ENCODE measurements at places on chromosomes 11 and 22.
A peak's percentile ranks its signal among the peaks of the same experiment; 100 is the strongest.

- DNase-seq: peak; percentile 93
These were observed 33.8 kb upstream of the PPARA start for GRCh38 chr22:46116491-46116958.

GRCh38 chr22:40043081-40043480 lies 48.3 kb downstream of the FAM83F start:
- no peak for DNase-seq

DNA sequence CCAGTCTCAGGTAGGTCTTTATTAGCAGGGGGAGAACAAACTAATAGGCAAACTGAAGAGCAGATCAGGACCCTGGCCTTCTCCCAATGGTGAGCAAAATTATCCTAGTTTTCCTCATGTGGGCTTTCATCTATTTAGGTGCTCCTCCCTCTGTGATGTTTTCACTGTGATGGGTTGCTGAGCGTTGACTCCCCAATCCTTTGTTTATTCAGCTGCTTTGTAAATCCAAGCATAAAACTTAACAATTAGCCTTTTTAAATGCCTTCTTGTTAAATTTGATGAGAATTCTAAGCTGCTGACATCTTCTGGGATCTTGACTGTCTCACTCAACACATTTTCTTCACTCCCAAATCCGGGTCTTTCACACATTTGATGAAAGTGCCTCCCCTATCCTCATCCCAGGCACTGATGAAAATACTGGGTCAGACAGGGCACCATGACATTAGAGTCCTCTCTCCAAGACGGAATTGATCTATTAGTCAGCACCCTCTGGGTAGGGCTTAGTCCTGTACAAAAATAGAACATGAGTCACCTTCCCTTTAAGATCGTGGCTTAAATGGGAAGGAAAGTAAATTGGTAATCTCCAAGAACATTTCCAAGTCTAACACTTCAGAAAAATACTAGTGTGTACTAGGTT lies 199.3 kb upstream of the ISX start:
- DNase-seq: no peak

- DNase-seq: no peak
These were observed 357.7 kb downstream of the BUD13 start for GRCh38 chr11:116415095-116415494.

- DNase-seq: no peak
These were observed 16.9 kb downstream of the TUB start for GRCh38 chr11:8097926-8098325.

- DNase-seq: no peak
These were observed 12.9 kb upstream of the EHD1 start for GRCh38 chr11:64891215-64891848.

GRCh38 chr11:35721651-35722282 lies 59.2 kb downstream of the TRIM44 start:
- DNase-seq: peak; percentile 35

- no peak for DNase-seq
These were observed 907.4 kb upstream of the RAG2 start for GRCh38 chr11:37505406-37505805.

GRCh38 chr22:24099666-24100065 lies 81.6 kb upstream of the SUSD2 start:
- DNase-seq: no peak

DNA sequence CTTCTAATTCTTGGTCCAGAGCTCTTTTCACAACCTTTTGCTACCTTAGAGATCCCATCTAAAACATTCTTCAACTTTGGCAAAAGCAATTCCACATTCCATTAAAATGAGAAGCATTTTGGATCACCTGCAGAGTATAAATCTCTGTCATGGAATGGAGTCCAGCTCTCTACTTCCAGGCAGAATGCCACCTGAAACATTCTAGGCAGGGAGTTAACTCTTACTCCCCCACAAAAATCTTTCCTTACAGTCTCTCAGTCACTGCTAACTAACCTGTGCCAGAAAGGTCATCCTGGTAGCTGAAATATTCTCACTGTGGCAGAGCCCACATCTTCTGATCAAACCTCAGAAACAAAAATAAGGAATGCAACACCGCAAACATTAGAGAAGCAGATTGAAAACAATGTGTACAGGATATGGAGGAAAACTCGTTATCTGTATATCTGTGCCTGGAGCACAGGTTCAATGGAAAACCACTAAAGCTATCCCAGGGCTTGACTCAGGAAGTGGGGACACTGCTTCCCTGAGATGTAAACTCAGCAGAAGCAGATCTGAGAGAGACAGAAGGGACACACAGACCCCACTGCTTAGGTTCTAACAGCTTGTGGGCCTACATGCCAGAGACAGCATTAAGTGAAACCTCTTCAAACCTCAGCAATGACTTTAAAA lies 78.9 kb downstream of the KCNC1 start:
- DNase-seq: no peak

DNA sequence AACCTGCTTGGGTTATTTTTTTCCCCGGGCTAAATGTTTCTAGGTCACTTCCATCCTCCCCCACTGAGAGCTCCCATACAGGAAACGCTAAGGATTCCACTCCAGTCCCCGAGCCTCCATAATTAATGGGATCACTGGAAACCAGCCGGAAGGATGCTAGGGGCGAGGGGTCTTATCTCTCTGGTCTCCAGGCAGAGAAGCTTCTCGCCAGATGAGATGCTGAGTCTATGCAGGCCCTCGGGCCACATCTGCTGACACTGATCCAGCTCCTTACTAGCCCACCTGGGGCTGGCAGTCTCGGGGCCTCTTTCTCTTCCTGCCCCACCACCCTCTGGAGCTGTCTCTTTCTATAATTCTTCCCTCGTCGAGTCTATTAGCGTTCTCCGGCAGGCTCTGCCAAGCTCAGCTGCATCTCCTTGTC lies 125.9 kb upstream of the SYT13 start:
- peak; percentile 15 for DNase-seq

DNA sequence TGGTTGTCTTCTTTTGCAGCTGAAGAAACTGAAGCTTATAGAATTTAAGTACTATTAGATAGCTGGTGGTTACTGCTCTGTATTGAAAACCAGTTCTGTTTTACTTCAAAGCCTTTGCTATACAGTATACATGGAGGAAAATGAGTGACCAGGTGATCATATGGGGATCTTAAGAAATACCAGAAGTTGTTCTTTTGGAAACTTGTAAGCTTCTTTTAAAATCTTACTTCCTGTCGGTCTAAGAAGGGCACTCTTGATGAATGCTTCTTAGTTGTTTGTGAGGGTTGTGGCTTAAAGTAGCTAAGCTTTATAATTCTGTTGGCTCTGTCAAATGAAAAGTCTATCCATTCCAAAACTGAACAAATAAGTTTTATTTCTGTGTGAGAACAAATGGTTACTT lies 55.2 kb downstream of the PDE3B start:
- DNase-seq: no peak

DNA sequence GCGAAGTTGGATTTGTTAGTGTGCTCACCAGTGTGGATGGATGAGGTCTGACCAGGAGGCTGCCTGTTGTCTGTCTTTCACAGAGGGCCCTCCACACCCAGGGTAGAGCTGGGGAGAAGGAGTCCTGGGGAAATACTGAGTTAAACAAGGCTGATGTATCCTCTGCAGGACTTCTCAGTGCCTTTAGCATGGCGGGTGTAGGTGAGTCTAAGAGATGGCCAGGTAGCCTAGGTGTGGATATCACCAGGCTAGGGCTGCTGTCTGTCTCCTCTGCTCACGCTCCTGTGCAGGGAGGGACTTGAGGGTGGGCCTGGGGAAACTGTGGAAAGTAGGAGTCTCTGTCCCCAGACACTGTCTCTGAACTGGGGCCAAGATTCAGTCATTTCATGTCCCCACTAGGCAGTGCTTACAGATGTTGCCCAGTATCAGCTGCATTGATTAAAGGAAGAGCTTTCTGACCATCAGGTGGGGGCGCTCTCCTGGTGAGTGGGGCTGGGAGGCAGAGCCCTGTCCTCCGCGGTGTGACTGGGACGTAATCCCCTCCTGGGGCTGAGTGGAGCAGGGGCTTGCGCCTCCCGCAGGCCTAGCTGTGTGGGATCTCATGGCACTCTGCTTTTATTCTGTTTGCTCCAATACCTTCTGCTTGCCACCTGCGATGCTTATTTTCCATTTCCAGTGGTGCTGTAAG lies 35.5 kb upstream of the CCDC188 start:
- DNase-seq: no peak

- no peak for DNase-seq
These were observed 224.1 kb downstream of the SNX19 start for GRCh38 chr11:130692220-130692619.

GRCh38 chr11:123904932-123905331 lies 3.0 kb downstream of the OR8D4 start:
- DNase-seq: no peak

DNA sequence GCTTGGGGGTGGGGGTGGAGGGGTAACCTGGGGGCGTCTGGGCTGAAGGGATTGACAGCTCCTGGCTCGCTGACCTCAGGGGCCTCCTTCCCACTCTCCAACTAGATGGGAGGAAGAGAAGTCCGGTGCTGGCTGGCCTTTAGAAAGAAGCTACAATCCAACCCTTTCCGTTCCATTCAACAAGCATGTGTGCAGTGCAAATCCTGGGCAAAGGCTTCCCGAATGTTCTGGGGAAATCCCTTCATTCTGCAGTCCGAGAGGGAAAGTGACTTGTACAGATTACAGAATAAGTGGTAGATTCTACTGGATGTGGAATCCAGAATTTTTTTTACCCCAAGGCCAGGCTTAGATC lies 149.9 kb downstream of the FEZ1 start:
- DNase-seq: no peak

DNA sequence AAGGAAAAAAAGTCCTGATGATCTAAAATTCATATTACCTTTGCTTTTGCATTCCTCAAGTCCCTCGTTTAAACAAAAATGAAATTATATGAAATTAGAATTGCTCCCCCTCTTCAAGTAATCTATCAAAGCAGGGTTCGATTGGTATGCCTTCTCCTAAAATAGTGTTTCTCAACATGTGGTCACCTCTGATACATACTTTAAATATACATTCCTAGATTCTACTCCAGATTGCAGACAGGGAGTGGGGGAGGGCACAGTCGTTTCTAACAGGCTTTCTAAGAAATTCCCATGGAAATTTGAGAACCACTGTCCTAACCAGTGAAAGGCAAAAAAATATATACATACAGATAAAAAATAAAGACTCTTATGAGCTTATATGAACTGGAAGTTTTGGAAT lies 22.6 kb upstream of the IRAG1 start:
- no peak for DNase-seq

- no peak for DNase-seq
These were observed 3.0 kb upstream of the ANKK1 start for GRCh38 chr11:113384551-113384950.

DNA sequence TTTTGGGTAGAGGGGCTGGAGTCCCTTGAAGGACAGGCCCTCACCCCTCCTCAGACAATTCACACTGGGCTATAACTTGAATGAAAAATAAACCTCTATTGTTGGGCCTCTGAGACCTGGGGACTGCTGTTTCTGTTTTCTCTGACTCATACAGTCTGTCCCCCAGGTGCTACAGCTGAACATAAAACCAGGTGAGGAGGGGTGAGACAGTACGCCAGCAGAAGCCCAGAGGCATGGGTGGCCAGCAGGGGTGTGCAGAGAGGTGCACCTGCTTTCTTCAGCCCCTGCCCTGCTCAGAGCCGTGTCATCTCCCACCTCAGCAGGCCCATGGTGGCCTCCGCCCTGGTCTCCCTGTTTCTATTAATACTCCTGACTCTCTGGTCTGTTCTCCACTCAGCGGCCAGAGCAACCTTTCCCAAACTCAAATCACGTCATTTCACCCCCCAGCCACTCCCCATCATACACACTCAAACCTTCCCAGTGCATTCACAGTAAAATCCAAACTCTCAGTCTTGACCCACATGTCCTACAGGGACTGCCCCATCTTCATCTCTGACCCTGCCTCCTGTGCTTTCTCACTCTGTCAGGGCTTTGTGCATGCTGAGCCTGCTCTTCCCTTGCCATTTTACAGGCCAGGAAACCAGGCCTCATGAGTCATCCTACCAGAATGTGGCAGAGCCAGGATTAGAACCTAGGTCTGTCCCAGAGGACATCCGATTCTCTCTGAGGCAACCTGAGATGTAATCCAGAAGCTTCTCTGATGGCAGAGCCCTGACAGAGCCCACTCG lies 5.4 kb upstream of the IL2RB start:
- DNase-seq: no peak

DNA sequence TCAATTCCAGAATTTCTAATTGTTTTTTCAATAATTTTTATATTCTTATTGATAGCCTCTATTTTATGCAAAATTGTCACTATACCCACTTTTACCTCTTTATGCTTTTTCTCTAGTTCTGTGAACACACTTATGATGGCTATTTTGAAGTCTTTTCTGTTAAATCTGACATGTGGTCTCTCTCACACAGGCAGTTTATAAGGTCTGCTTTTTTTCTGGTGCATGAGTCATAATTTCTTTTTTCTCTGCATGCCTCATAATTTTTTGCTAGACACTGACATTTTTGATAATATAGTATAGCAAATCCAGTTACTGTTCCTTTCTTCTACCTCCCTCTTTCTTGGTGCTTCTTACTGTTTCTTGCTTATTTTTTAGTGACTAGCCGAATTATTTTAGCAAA lies 36.0 kb downstream of the ZBTB44 start:
- DNase-seq: no peak

GRCh38 chr11:88171982-88172381 lies 3.3 kb downstream of the RAB38 start:
- no peak for DNase-seq

DNA sequence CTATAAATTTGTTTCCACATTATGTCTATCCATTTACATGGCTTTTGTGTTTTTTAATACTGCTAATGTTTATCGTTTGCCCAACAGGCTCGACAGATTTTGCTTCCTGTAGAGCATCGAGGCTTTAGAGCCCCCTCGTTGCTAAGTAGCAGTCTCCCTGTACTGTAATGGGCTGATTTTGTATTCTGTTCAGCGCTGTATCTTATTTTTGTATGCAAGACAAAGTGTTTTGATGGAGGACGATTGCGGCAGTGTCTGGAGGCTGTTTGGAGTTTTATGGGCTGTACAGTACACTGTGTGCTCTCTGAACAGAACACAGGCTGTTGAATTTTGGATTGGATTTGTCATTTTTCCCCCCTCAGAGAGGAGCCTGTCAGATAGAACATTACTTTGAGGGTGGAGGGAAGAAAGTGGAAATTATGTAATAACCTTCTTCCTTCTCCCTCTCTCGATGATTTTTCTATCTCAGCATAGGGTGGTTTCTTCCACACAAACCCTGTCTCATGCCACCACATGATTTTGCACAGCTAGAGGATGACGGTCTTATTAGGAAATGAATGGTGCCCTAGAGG lies 104.4 kb downstream of the ZBTB16 start:
- DNase-seq: peak; percentile 64

DNA sequence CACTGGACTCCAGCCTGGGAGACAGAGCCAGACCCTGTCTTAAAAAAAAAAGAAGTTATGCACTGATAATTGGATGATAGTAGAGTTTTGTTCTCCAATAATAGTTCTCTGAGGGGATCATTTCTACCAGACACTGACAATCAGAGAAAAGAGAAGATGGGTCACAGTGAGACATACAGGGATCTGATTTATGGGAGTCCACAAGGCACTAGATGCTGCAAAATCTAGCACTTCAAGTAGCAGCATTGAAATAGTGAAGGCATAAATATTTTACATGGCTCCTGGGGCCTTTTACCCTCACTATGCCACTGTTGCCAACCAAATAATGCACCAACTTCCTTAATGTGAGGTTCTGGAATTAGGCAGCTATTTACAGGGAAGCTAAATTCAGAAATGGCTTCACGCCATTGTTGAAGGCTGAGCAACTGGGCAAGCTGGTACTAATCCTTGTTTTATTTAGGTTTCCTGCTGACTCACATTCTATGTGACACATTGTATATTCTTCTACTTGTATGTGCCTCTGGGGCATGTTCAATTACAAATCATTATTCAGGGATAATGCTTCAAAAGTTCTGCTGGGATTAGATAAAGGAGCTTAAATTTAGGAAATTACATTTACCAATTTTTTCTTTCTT lies 38.2 kb upstream of the ABTB2 start:
- DNase-seq: no peak

All from midbrain (tissue), 1 donor.